ENCODE measurements at places on chromosomes 5 and 9.

- no peak for DNase-seq
Observed at GRCh38 chr9:107409581-107410389, 79.8 kb downstream of the KLF4 start.

- peak; percentile 17 for DNase-seq
Observed at GRCh38 chr5:131640043-131640856, 5.2 kb upstream of the RAPGEF6 start.

DNA sequence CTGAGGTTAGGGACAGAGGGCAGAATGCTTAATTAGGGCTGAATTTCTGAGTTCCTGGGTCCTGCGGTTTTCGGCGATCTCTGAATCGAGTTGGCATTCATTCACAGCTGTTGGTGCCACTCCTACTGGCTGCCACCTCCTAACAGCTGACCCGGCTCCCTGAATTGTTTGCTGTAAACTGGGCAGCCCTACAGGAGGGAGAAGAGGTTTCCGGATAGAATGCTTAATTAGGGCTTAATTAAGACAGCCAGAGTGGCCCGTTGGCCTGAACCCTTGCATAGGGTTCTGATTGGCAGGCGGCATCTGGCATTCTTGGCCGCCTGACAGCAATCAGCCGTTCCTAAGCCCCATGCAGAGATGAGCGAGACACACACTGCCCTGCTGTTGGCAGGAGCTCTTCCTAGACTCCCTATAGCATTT is 25.7 kb downstream of the FRMPD1 start:
- peak; percentile 13 for DNase-seq

- no peak for DNase-seq
Observed at GRCh38 chr5:6711409-6712141, 1.7 kb upstream of the TENT4A start.

DNA sequence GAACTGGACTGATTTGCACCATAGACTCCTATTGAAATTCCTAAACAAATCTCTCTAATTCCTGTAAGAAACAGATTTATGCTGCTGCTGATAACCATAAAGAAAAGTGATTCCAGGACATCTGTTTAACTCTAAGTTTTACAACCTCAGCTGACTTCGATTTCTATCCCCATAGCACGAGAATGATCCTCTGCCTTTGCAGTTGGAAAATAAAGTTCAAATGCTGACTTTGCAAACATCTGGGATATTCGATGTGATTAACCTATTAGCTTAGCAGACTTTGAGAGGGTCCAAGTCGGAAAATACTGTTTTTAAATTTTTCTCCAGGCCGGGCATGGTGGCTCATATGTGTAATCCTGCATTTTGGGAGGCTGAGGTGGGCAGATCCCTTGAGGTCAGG is 247.3 kb downstream of the PSAT1 start:
- DNase-seq, result no peak

- peak; percentile 31 for DNase-seq
Observed at GRCh38 chr5:82312373-82312856, 34.3 kb upstream of the RPS23 start.

Measured in H54 (cell line).